ENCODE measurements at places on chromosomes 6 and 20.
A peak's percentile ranks its signal among the peaks of the same experiment; 100 is the strongest.

GRCh38 chr6:151436802-151437201 lies 15.1 kb downstream of the RMND1 start:
- no peak for DNase-seq

DNA sequence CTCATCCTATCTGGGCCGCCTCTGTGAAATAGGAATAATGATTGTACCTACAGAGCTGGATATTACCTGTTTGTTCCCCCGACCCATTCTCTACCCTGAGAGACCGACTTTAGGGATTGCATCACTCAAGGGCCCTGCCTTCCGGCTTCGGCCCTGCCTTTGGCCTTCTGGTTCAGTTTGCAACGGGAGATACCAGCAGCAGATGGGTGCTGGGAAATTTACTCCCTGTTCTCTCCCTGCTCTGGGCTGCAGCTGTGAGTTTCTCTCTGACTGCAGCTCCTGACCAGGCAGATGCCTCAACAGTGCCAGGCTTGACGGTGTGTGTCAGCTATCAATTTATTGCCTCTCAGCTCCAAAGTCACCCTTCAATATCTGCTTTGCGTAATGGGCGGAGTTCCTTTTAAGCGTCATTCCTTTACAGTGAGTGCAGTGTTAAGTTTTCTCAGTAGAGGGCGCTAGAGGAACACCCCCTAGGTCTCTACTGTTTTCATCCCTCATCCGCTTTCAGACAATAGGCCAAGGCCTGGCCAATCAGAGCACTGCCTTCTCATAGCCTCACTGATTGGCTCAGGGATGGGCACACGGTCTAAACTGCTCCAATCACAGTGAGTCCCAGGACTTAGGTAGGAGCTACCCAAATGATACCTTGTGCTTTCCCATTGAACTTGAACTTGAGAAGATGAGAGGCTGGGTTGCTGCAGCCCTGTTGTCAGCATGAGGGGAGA lies 30.0 kb downstream of the KCNG1 start:
- peak; percentile 18 for DNase-seq

- no peak for DNase-seq
Observed at GRCh38 chr6:163813979-163814493, 399.5 kb downstream of the QKI start.

DNA sequence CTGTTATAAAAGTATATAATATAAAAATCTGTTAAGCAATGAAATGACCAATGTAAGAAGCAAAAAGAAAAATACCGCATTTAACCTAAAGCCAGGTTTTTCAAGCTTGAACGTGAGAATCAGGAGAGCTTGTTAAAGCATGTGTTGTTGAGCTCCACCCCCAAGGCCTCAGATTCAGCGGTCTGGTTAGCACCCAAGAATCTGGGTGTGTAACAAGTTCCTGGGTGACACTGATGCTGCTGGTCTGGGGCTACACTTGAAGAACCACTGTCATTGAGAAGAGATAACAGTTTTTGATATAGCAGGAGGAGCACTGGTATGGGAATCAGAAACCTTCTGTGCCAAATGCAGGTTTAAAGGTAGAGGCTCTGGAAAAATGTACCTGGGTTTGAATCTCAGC lies 154.0 kb downstream of the ID4 start:
- no peak for DNase-seq

DNA sequence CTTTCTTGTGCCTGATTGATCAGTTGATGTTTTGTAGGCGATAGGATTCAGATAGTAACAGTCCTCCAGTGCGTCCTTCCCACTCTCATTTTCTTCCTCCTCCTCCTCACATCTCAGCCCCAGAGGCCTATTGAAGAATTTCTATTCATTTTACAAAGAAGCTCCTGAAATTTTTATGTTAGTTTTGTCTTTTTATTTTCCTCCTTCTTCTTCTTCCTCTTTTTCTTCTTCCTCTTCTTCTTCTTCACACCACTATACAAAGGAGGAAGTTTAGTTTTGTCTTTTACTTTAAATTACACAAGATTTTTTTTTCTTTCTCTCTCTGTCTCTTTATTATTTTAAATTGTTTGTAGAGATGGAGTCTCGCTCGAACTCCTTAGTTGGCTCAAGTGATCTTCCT lies 19.1 kb downstream of the BTN2A1 start:
- no peak for DNase-seq

DNA sequence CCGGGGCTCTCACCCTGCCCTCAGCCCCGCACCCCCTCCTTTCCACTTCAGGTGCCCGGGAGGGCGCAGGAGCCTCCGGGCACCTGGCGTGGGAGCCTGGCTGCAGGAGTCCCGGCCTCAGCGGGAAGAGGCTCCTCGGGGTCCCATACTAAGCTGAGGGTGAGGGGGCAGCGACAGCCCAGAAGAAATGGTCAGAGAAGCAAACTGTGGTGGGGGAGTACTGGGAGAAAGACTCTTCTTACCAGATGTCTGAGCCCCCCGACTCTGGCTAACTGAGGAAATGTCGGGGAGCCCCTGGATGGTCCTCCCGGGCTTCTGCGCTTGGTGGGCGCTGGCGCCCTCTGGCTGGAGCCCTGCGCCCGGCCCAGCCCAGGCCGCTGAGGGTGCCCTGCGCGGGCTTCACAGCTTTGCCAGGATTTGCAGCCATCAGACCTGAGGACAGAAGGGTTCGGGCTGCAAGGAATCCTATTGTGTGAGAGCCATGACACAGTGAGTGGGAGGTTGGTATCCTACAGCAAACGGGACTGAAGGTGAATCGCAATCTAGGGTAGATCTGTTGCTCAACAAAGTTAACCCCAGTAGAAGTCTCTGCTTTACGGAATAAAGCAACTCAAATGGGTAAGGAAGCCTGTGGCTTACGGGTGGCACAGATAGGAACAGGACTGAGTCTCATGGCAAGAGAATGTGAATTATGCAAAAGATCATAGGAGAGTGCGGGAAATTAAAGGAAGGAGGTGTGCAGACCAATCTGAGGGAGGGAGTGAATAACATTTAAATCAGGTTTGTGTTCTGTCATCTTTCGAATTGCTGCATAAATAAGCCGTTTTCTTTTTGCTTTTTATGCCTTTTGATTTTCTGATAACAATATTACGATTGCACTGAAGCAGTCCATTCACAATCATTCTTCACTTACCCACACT lies 639 bp upstream of the RCAN2 start:
- DNase-seq: peak; percentile 42

DNA sequence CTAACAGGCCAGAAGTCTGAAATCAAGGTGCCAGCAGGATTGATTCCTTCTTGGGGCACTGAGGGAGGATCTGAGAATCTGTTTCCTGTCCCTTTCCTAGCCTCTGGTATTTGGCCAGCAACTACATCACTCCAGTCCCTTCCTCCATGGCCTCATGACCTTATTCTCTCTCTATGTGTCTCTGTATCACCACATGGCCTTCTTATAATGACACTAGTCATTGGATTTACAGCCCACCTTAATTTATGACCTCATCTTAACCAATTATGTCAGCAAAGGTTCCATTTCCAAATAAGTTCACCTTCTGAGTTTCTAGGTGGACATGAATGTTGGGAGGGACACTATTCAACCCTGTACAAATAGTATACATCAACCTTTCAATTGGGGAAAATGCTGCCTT lies 29.3 kb downstream of the SCML4 start:
- no peak for DNase-seq

DNA sequence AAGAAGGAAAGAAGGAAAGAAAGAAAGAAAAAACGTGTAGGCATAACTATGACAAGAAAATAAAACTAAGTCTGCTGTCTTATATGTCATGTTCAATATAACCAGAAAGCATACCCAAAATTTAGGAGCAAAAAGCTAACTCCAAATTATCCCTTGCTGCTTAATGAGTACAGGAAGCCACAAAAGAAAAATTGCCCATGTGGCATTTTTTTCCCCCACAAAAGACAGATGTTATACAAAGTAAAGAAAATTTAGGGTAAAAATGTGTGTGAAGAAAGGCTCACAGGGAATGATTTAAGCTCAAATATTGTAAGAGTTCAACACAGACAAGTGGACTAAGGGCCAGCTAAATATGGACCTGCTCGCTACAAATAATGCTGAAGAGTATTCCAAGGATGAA lies 263.8 kb downstream of the BTBD9 start:
- no peak for DNase-seq

- no peak for DNase-seq
Observed at GRCh38 chr20:37838769-37839431, 64.0 kb upstream of the VSTM2L start.
